Activated CD8-positive, alpha-beta T cell treated with anti-CD3 and anti-CD28 coated beads, Interleukin-2, amount 10 ng/mL, durations not matched to agents 7 days and 5 days (primary cell): ENCODE measurements at places on chromosomes 12 and 14. TPM values are rescaled to one million over a fixed set of nuclear protein-coding genes. Genes with fewer than 3 reads are reported as not detected.

DNA sequence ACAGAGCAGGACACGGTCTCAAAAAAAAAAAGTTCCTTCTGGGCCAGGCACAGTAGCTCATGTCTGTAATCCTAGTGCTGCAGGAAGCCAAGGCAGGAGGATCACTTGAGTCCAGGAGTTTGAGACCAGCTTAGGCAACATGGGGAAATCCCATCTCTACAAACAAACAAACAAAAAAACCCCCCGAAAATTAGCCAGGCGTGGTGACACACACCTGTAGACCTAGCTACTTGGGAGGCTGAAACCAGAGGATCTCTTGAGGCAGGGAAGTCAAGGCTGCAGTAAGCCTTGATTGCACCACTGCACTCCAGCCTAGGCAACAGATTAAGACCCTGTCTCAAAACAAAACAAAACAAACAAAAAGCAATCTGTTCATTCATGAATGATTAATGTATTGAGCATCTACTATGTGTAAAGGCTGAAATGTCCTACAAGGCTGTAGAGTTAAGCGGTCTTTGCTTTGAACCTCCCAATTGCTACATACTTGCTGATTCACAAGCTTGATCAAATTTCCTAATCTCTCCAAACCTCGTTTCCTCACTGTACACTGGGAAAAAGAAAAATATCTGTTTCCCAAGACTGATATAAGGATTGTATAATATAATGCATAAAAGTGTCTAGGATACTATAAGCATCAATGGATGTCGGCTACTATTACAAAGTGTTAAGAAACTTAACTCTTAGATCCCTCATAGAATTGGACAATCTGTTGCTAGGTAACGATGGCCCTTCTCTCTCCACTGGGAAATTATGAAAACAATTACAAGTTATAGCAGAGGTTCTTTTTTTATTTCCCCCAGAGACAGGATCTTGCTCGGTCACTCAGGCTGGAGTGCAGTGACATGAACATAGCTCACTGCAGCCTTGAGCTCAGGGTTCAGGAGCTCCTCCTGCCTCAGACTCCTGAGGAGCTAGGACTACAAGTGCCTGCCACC is 7.9 kb upstream of the RILPL2 start:
- no peak for DNase-seq

GRCh38 chr14:33808187-33808586 is 142.7 kb downstream of the EGLN3 start:
- DNase-seq = no peak

DNA sequence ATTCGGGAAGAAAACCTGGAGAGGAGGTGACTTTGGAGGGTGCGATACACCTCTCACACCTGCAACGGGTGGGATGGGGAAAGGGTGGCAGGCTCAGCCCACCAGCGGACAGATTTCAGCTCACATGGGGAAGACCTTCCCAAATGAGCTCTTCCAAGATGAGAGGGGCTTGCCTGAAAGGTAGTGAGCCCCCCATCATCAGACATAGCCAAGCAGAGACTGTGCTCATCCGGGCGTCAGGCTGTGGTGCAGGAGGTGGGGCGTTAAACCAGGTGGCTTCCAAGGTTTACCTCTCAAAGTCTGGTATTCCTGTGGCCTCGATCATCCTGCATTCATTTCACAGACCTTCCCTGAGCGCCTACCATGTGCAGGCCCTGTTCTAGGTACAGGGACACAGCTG is 105.4 kb upstream of the FKBP4 start:
- DNase-seq = no peak

The ARHGDIB gene
- total RNA-seq = 1,528 TPM

The COCH gene
- 2.3 TPM for total RNA-seq

DNA sequence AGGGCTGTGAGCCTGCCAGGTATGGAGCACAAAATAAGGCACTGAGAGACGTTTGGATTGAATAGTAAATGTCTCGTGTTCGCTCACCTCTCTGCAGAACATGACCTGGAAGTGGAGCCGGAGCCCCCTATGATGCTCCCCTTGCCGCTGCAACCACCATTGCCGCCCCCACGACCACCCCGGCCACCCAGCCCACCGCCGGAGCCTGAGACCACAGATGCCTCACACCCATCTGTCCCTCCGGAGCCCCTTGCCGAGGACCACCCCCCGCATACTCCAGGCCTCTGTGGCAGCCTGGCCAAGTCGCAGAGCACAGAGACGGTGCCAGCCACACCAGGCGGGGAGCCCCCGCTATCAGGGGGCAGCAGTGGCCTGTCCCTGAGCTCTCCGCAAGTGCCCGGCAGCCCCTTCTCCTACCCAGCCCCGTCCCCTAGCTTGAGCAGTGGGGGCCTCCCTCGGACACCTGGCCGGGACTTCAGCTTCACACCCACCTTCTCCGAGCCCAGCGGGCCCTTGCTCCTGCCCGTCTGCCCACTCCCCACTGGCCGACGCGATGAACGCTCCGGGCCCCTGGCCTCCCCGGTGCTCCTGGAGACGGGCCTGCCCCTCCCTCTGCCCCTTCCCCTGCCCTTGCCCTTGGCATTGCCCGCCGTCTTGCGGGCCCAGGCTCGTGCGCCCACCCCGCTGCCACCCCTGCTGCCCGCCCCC is 18.7 kb downstream of the SETD1B start:
- DNase-seq = no peak

DNA sequence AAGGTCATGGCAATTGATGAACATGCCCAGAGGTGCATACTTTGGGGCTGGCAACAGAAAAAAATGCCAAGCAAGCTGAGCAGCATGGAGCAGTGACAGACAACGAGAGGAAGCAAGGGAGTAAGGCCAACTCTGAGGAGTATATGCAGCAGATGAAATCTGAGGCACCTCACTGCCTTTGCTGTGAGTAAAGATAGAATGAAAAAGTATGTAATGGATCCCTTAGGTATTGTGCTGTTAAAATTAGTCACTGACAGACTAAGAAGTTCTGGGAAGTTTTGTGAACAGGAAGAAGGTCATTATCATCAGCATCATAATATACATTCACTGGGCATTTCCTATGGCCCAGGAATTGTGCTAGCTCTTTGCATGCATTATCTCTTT is 269.9 kb downstream of the DUSP6 start:
- DNase-seq = no peak

The VRTN gene
- not detected for total RNA-seq

GRCh38 chr14:73461478-73462047 is 3.2 kb upstream of the NUMB start:
- no peak for DNase-seq

GRCh38 chr12:116404247-116404646 is 126.8 kb upstream of the MED13L start:
- no peak for DNase-seq

The MYF5 gene
- not detected for total RNA-seq

GRCh38 chr14:64518229-64518628 is 13.7 kb downstream of the ZBTB1 start:
- DNase-seq = no peak

DNA sequence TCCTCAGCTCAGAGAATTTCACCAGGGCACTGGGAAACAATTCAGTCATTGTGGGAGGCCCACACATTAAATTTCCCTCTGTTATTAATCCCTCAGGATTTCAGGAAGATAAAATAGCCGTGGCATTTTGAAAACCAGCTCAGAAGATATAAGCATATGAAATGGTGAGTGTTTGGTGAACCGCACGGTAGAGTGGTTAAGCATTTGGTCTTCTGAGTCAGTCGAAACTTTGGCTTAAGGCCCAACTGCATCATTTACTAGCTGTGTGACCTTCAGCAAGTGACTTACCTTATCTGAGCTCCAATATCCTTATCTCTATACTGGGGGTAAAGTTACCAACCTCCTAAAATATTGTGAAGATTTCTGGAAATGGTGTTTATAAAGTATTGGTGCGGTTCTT is 5.2 kb upstream of the VRK1 start:
- DNase-seq = no peak

- no peak for DNase-seq
Observed at GRCh38 chr14:71166180-71166837, 259.1 kb downstream of the PCNX1 start.

The TMED8 gene
- total RNA-seq = 17.1 TPM

DNA sequence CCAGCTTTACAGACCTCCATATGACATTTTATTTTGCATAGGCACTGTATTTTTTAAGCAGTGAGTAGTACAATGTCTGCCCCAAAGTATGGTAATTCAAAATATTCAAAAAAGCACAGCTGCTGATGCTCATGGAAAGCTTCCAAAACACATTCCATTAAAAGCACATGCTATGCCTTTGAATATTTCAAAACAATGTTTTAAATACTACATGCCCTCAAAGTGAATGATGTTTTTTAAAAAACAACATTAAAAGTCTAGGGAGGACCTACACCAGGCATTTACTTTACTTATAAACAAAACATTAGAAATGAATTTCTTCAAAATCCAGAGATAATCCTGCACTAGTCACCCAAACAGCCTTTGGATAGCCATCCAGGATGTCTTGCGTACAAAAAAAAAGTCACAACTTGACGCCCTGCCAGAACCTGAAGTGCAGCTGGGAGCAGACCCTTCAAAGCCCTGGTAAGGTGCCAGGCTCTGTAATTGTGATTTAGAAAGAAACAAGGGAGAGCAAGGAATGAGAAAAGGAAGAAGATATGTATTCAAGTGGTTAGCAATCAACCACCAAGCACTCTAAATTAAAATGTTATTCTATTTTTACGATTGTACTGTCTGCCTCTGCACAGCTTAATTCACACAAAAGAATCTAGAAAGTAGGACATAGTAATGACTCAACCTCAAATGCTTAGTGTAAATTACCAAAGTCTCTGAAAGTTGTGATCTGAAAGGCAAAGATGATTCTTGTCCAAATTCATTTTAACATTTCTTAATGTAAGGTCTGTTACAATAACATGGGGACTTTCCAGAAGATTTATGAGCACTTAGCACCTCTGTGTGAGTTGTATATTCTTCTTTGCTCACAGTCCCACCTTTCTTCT is 31.9 kb downstream of the CEP83 start:
- no peak for DNase-seq

GRCh38 chr12:111624540-111624939 is 25.4 kb upstream of the ATXN2 start:
- no peak for DNase-seq

DNA sequence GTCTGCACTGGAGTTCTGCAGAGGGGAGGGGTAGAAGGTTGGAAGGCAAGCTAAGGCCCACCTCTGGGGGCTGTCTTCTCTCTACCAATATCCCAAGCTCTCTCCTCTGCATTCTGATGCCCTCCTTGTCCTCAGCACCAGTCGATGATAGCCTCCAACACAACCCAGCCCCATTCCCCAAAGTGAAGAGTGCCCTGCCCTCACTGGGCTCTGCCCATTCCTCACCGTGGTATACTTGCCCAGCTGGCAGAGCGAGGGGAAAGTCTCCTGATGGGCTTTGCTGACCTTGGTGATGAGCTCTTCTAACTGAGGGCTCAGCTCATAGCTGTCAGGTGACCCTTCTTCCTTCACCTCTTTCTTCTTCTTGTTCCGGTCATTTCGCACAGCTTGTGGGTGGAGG is 7.2 kb upstream of the ITGB7 start:
- DNase-seq = no peak

GRCh38 chr14:37443461-37443860 is 151.6 kb downstream of the FOXA1 start:
- no peak for DNase-seq

GRCh38 chr14:87139299-87139698 is 853.7 kb downstream of the GALC start:
- no peak for DNase-seq

GRCh38 chr12:12818701-12819100 is 5.6 kb downstream of the DDX47 start:
- no peak for DNase-seq

DNA sequence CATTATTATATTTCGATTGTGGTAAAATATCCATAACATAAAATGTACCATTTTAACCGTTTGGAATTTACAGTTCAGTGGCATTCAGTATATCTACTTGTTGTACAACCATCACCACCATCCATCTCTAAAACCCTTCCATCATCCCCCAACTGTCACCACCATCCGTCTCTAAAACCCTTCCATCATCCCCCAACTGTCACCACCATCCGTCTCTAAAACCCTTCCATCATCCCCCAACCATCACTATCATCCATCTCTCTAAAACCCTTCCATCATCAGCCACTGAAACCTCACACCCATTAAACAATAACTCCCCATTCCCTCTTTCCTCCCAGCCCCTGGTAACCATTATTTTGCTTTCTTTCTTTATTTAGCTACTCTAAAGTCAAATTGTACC is 144.2 kb upstream of the EEA1 start:
- no peak for DNase-seq
